ENCODE measurements at places on chromosomes 12 and 14.
A peak's percentile ranks its signal among the peaks of the same experiment; 100 is the strongest.

GRCh38 chr14:86020841-86021240 is 490.9 kb downstream of the FLRT2 start:
- DNase-seq, result no peak

GRCh38 chr14:103019236-103019635 is 38.1 kb downstream of the CDC42BPB start:
- DNase-seq, result no peak

- no peak for DNase-seq
These were observed 24.6 kb upstream of the SMOC1 start for GRCh38 chr14:69854598-69854997.

DNA sequence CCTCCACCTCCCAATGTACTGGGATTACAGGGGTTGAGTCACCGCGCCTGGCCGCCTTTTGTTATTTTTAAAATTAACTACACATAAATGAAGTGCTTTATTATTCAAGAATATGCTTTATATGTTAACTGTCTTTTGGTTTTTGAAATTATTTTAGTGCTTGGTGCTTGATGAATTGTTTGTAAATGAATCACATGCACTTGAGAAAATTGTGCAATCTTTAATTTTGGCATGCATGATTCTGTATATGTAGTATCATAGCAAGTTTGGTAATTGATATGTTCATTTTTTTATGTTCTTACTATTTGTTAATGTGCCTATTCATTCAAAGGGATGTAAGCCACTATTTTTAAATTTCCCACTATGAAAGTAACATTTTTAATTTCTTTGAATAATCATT is 440.9 kb downstream of the NAV3 start:
- DNase-seq, result no peak

- no peak for DNase-seq
These were observed 48.0 kb downstream of the IRAK3 start for GRCh38 chr12:66236969-66237368.

DNA sequence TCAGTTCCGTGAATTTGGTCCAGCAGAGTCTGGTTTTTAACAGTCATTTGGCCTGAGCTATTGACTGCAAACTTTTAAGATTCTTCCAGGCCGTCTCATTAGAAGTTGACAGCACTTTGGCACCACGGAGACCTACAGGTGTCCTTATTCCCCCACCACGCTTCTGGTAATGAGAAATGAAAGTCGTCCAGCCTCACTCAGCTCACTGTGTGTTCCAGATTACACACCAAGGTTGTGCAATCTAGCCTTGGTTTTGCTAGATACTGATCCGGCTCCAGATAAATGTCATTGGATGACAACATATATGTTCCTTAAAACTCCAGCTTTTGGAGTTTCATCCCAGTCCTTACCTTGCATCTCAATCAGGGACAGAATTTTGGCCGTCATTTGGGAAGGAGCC is 210.4 kb downstream of the CHST11 start:
- no peak for DNase-seq

DNA sequence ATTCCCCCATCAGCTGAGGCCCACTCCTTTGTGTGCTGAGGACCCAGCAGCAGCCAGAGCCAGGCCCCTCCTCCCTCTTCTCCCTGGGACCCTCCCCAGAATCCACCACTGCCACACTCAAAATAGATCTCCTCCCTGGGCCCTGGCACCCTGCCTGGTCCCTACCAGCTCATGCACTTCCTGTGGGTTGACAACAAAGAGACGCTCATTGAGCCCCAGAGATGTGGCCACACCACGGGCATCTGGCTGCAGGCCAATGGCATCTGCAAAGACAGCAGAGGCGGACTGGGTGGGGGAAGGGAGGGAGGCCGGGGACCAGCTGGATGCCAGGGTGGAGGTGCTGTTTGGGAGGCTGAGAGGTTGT is 16.0 kb upstream of the ENDOU start:
- DNase-seq, result peak; percentile 76

GRCh38 chr12:114194956-114195355 is 211.0 kb downstream of the TBX5 start:
- no peak for DNase-seq

GRCh38 chr12:60093428-60093827 is 497.6 kb downstream of the SLC16A7 start:
- DNase-seq, result no peak

DNA sequence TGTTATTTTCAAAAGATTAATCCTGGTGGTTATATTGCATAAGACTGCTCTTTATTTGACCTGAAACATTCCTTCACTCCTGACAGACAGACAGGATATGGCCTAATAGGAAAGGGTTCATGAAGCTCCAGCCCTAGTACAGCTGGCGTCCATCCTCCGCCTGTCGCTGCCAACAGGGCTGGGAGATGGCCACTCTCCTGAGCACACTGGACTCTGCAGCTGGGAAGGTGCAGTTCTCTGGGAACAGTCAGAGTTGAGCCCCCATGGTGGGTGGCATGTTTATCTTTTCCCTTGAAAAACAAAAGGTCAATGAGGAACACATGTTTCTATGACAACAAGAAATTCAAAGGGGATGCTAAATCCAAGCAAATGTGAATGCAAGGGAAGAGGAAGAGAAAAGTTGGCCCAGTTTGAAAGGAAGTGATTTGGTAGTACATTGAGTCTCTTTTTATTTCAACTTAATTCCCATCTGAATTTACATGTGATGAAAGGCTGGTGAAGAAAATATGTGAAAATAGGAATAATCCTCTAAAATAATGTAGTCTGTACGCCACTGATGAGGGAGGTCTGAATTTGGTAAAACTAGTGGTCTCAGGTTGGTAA is 89.9 kb upstream of the DCN start:
- no peak for DNase-seq

GRCh38 chr14:64998455-64998931 is 11.8 kb downstream of the FNTB start:
- no peak for DNase-seq

- no peak for DNase-seq
These were observed 12.3 kb downstream of the SCARB1 start for GRCh38 chr12:124851342-124851741.

DNA sequence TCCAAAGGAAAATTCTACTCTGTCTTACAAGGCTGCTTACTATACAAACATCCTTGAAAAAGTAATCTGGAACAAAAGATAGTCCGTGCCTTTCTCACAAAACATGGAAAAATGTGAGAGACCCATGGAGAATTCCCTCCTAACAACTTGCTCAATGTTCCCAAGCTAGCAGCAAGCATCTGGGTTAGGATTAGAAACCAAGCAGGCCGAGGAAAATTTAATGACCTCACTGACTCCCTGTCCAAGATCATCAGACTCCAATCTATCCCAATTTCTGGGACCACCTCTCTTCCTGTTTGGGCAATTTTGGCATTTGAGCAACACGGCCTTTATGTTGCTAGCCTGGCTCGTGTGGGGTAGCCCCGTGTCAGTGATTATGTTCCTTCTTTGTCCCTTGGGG is 18.1 kb upstream of the GSG1 start:
- no peak for DNase-seq

DNA sequence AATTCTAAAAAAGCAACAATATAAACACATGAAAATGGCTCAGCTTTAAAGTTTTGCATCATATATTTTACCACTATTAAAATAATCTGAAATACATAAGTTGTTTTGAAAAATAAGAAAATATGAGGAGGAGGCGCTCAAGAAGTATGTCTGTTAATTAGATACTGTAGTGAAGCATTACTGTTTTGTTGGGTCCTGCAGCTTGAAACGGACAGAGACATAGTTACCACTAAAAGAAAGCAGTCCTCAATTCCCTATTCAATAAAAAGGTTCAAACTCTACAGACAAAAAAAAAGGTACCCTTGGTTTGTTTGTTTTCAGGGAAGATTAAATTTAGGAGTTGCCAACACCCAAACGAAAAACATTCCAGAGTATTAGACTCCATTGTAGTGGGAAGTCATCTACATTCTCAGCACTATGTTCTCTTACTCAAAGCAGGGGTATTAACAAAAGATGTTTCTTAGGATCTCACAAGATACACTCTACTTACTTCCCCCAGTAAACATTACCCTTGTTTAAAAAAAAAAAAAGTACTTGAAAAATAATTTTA is 3.0 kb downstream of the PAWR start:
- DNase-seq, result no peak

DNA sequence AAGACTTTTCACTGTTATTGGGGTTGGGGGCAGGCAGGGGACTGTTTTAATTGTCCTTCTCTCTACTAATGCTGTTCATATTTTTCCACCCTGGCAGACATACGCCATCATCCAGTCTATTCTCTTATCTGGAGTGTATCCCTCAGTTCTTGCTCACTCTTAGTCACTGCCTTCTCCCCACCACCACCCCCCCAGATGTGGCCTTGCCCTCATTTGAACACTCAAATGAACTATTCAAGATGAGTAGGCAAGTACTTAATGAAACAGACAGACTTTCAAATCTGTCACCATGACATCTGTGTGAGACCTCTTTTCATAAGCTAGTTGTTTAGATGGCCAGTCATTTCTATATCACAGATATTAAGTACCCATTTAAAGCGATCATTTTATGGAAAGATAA is 10.1 kb downstream of the NUDT4 start:
- no peak for DNase-seq

- no peak for DNase-seq
These were observed 589 bp upstream of the ZNF219 start for GRCh38 chr14:21098892-21099595.

DNA sequence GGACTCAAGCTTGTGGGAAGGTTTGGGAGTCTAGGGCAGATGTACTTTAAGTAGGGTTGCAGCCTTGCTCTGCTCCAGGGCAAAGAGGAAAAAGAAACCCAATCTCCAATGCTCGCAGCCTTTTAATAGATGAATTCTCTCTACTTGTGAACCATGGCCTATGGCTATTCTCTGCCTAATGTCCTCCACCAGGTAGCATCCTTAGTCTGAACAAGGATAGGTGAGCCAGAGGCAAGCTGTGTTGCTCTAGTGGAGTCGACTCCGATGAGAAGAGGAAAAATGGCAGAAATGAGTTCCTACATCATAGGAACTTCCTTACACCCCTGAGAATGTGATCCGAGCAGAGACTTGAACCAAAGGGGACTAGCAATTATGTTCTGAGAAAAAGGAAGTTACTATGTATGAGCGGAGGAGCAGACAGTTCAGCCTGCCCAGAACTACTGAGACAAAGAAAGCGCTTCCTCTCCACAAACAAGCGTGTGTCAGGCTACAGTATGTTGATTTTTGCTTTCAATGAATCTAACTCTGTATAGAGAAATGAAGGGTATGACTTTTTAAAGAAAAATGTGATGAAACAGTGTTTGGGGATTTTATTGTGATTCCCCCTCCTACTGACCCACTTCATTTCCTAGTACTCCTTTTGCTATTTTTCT is 153.6 kb upstream of the ARID2 start:
- no peak for DNase-seq

GRCh38 chr12:3042826-3043225 is 34.4 kb upstream of the TSPAN9 start:
- no peak for DNase-seq

DNA sequence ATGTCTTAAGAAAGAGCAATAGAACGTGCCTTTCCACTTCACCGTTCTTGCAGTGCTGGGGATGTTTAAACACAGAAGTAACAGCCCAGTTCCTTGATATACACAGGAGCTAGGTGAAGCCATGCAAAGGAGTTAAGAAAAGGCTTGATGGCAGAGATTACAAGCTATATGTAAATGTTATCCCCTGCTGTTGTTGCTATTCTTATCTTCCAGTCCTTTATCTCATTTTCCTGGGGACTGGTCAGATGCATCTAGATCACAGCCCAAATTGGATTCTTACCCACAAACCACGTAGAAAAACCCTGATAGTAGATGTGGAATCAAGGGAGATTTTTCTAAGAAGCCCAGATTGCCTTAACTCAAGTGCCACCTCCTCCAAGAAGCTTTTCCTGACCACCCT is 5.5 kb downstream of the ASCL1 start:
- no peak for DNase-seq

GRCh38 chr14:94914191-94914590 is 144.3 kb upstream of the GSC start:
- no peak for DNase-seq

GRCh38 chr14:88043529-88044443 is 38.9 kb downstream of the GPR65 start:
- no peak for DNase-seq

DNA sequence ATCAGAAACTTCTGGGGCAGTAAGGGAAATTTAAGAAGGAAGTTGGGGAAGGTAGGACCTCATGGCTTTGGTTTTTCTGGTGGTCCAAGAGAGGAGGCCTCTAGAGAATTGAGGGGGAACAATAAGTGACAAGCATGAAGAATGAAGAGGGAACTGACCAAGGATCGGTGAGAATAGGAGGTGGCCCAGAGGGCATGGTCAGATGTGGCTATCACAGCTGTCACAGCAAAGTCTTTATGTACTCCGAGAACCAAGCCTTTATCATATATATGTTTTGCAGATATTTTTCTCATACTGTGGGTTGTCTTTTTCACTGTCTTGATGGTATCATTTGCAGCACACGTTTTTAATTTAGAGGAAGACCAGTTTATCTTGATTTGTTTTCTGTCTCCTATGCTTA is 64.3 kb downstream of the PPP2R5C start:
- no peak for DNase-seq

DNA sequence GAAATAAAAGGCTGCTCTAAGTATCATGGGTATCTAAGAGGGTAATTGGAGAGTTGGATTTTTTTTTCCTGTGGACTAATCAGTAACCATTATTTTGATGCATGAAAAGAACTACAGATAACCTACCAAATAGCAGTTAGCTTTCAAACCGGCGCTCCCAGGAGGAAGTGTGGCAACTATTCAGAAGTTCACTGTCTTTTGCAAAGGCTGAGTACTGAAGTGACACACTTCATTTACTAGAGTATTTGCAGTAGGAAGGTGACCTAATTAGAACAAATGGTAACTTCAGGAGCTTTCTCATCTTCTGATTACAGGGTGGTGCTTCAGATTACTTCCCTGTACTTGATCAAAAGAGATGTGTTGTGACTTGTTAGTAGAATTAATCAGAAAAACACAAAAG is 87.7 kb downstream of the PELI2 start:
- DNase-seq, result no peak

GRCh38 chr14:103007555-103007954 is 49.8 kb downstream of the CDC42BPB start:
- no peak for DNase-seq

DNA sequence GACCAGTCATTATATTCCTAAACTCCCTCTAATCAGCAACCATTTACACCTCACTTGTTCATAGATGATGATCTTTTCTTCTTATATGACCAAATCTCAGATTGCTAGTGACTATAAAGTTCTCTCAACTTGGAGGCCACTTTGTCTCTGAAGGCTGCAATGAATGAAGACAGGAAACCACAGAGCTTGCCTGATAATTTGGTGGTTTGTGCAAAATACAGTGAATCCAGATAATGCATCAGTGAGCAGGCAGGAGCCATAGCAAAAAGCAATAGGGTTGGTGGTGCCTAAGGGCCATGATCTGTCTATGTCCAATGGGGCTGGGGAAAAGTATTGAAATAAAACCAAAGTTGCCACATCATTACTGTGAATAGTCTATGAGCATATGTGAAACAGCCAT is 123.8 kb upstream of the LRFN5 start:
- DNase-seq, result no peak

GRCh38 chr12:9719790-9720189 is 13.1 kb downstream of the CLECL1 start:
- no peak for DNase-seq

GRCh38 chr12:84421103-84421502 is 491.5 kb downstream of the SLC6A15 start:
- DNase-seq, result no peak

GRCh38 chr12:70985850-70986249 is 65.3 kb upstream of the PTPRR start:
- no peak for DNase-seq
